Activated naive CD8-positive, alpha-beta T cell treated with anti-CD3 and anti-CD28 coated beads, Interleukin-2, amount 10 ng/mL, durations not matched to agents 7 days and 5 days (primary cell): ENCODE measurements at places on chromosomes 5 and 9.

DNA sequence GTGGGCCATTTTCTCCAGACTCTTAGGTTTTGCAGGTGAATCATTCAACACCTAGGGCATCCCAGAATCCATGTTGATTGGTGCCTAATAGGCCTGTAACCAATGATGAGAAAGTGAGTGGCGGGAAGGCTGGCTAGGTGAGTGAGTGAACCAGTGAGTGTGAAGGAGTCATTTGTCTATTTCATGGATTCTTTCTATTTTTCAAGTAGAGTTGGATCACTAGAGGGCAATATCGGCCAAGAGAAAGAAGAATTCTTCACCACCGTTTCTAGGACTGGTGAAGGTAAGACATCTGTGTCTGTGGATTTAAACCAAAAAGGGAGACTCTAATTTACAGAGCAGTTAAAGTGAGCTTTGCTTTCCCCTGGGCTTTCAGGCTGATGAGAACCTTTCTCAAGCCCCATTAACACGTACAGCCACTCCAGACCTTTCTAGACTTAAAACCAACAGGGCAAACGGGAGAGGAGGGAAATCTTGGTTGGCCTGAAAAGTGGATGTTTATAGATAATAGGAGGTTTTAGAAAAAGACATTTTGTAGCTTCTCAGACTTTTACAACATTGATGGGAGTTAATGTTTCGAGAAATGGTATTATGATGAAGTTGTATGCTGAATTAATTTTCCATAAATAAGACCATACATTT, 114.3 kb upstream of the IL12B start:
- DNase-seq: no peak

DNA sequence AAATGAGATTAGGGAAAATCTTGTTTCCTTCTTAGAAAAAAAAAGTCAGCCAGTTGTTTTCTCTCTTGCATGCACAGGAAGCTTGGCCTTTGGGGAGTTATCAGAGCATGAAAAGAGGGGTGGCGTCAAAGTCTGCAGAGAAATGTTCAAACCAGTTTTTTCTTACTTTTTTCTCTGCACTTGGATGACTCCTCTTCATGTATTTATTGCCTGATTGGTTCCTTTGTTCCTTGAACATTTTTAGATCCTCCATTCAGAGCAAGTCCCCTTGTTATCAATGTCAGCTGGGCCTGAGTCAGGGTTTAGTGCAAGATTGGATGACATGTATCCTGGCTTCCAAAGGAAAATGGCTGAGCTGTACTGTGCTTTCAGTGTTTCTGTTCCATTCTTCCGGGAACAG, 392.6 kb upstream of the BRINP1 start:
- DNase-seq: no peak

GRCh38 chr5:169974121-169974770, 6.0 kb downstream of the INSYN2B start:
- no peak for DNase-seq

GRCh38 chr5:40385544-40385943, 294.2 kb upstream of the PTGER4 start:
- no peak for DNase-seq

GRCh38 chr9:19931098-19931890, 142.5 kb upstream of the SLC24A2 start:
- DNase-seq: no peak

DNA sequence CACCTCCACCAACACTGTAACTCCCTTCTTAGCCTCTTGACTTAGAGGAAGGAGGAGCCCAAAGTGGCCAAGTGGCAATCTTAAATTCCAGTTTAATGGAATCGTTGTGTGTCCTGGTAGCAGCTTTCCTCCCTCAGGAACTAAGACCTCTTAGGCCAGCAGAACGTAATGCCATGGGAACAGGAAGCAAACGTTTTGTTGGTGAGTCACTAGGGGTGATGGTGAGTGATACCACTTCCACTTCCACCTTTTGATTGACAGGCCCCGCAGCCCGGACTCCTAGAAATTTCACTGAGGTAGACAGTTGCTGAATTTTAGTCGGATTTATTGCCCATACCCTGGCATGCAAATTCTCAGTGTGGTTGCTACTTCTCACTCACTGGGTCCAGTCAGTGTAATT, 94.2 kb upstream of the FBN2 start:
- DNase-seq: no peak

DNA sequence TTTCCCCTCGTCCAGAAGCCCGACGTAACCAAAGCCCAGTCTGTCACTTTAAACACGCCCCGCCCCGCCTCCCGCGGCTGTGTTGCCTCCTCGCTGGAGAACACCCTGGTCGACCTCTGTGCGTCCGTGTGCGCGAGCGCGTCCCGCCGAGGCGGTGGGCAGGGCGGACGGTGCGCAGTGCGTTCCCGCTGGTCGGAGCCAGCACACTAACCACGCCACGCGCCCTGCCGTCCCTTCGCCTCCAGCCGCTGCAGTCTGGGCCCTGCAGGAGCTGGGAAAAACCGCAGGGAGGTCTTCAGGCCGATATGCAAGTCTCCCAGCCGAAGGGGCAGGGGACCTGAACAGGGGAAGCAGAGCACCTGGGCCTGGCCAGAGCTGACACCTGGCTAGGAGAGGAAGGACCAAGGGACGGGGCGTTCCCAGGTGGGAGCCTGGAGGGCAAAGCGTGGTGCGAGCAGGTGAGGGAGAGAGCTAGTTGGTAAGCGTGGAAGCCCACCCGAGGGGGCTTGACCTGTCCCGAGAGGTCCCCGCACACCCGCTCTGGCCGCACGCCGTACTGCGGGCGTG, 1.3 kb upstream of the PHPT1 start:
- peak; percentile 86 for DNase-seq

DNA sequence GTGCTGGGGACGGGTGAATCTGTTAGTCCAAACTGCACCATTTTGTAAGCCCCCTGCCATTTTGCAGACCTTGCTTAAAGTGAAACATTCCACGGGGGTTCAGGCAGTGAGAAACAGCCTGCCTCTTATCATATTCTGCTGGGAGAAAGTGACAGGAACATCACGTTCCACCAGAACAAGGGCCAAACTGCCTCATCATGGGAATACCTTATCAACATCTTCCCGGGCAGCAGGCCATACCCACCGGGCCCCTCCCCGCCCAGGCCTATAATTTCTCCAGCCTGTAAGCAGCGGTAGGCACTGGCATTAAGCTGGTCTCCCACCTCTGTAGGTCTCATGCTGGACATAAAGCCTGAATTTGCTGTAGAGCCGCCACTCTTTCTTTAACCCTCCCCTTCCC, 1.5 kb upstream of the CFAP77 start:
- DNase-seq: no peak

DNA sequence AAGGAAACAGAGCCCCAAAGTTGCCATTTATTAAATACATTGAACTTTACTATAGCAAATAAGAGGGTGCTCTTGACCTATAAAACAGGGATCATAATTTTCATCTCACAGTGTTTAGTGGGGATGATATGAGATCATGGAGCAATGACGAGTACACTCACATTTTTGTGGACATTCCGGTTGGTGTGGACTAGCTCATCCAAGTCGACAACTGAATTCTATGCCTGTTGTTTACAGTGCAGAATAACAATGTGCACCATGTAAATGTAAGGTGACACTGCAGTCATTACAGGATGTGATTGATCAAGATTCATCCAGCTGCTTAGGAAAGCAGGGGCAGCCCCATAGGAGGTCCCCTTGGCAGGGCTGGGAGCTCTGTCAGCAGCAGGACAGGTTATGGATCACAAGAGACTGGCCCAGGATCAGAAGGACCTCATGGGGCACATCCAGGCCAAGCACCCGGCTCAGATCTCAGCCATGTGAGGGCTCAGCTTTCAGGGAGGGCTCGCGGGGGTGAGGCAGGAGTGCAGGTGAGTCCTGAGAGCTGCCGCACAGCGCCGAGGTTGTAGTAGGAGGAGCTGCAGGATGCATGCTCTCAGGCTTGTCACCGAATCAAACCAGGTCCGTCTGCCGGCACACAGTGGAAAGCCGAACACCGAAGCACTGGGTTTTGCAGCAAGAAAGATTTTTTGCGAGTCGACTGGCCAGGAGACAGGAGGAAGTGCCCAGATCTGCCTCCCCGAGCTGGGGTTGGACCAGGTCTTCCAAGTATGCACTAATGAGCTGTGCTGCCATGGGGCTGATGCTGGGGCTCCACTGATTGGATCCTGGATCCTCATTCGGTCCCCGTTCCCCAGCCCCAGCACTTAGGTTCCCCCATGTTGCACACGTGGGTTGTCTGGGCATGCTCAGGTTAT, 28.2 kb downstream of the MRPL36 start:
- no peak for DNase-seq

- no peak for DNase-seq
These were observed 92.9 kb downstream of the SPATA31D1 start for GRCh38 chr9:82081496-82081895.

- DNase-seq: no peak
These were observed 38.7 kb downstream of the KCTD16 start for GRCh38 chr5:144209361-144209760.

- no peak for DNase-seq
These were observed 234.8 kb downstream of the PIK3R1 start for GRCh38 chr5:68450245-68450852.

DNA sequence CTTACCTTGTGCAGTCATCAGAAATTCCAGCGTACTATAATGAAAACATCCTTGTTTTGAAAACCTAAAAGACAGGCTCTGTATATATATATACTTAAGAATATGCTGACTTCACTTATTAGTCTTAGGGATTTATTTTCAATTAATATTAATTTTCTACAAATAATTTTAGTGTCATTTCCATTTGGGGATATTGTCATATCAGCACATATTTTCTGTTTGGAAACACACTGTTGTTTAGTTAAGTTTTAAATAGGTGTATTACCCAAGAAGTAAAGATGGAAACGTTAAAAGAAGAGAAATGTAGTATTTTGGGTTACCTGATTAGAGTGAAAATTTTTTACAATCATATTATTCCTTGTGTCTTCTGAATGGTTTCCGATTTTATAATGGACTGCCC, 131.4 kb downstream of the CDH6 start:
- DNase-seq: no peak

- no peak for DNase-seq
These were observed 26.2 kb downstream of the NREP start for GRCh38 chr5:111730659-111731382.

DNA sequence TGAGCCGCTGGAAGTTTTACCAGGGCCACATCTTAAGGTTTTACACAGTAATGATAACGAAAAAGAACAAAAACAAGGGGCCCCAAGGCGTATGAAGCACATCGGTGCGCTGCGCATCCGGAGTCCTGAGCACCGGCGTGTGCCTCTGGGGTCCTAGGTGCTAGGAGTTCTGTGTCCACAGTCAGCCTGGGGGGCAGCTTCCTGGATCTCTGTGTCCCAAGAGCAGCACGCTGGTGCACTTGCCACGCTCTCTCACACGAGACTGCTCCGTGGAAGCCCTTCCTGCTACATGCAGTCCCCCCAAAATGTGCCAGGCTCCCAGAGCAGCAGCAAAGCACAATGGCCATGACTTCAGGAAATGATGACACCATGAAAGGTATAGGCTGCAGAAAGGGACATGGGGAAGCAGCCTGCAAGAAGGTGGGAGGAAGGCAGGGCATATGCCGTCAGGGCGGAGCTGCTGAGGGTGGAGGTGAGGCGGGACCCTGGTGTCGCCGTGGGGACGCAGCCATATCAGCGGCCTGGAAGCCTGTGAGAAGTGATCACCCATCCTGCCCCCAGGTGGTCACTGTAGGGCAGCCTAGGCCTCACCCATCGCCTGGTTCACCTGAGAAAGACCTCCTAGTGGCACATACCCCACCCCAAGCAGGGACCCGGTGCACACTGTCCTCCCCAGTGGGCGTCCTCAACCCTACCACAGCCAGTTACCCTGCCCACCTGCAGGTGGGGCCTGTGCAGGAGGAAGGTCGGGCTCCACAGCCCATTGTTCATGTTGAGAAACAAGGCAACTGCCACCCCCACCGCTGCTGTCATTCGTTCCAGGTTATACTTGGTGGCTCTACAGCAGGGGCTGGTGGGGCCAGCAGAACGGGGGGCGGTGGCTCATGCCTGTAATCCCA, 23.6 kb upstream of the SLC6A3 start:
- DNase-seq: peak; percentile 22

DNA sequence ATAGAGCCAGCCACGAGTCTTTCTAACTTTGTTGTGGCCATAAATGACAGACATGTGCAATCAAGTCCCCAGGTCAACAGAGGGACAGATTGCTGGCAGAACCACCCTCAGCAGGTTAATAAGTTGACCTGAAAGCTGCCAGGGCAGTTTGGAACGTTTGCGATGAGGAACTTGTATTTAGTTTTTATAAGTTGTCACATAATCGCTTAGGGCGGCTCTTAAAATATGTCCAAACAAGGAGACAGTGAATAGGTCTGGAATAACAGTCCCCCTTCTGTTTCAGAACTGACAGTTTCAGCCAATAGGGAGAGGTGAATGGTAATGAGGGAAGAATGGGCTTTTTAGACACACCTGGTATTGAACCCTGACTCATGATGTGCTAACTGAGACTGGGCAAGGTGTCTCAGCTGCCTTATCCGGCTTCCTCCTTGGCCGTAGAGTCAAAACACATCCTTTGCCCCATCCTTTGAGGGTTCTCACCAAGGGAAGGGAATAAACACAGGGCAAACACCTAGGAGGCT, 33.6 kb upstream of the GABRP start:
- no peak for DNase-seq
